Neural crest cell (in vitro differentiated cells): ENCODE measurements at places on chromosomes 13 and 19. TPM values are rescaled to one million over a fixed set of nuclear protein-coding genes. Genes with fewer than 3 reads are reported as not detected.
A peak's percentile ranks its signal among the peaks of the same experiment; 100 is the strongest.

DNA sequence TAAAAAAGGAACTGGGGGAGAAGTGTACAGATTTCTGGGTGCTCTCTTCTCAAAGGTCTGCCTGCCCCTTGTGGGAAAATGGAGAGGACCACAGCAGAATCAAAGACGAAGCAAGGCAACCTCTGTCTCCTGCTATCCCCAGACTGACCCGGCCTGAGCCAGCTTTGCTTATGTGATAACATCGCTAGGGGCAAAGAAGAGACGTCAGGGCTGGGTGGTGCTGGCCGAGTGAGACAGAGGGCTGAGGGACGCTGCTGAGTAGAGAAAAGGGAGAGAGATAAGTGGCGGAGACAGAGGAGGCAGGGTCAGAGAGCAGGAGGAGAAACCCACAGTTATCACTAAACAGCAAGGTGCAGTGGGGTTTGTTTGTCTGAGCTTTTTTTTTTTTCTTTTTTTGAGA lies 4.6 kb upstream of the MUC16 start:
- H3K4me1 ChIP-seq: no peaks in the 10 kb centered on the region
- no peak overlapping the region for H3K4me3 ChIP-seq
- peaks cover 37% of the 10 kb centered on the region for H3K27me3 ChIP-seq
- DNase-seq: no peak

GRCh38 chr13:22143671-22144070 lies 472.8 kb downstream of the FGF9 start:
- H3K4me1 ChIP-seq: no peaks in the 10 kb centered on the region
- DNase-seq: no peak
- H3K27me3 ChIP-seq: no peaks in the 10 kb centered on the region
- H3K36me3 ChIP-seq: no peaks in the 10 kb centered on the region
- H3K27ac ChIP-seq: no peak overlapping the region

DNA sequence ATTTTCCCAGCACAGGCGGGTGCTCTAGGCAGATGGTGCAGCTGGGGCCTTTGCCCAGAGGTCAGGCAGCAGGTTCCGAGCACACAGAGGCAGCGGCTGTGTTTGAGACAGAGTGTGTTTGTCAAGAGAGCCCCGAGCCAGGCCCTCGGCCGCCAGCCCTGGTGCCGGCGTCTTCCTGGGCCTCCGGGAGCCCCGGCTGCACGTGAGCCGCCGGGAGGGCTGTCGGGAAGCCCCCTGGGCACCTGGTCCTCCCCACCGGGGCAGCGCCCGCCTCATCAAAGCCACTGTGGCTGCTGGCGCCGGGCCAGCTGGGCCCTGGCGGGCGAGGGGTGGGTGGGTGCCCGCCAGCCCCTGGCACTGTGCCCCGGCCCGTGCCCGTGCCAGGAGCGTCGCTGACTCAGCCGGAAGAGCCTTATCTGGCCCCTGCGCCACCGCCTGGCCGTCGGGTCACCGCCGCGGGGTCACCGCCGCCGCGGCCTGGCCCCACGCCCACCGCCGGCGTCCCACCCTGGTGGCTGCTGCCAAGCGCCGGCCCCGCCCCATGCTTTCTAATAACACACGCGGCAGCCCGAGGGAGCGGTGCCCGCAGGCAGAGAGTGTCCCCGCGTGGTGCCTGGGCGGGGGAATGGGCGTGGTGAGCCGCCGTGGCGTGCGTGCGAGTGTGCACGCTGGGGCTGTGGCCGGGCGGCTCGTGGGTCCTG lies 14.9 kb downstream of the ARID3A start:
- peak overlapping the region; percentile 62 for H3K4me3 ChIP-seq
- H3K4me1 ChIP-seq: peaks cover 19% of the 10 kb centered on the region
- H3K27me3 ChIP-seq: peaks cover 49% of the 10 kb centered on the region
- DNase-seq: no peak
- H3K27ac ChIP-seq: peak overlapping the region; percentile 69

GRCh38 chr19:20858218-20858617 lies 64.8 kb upstream of the ZNF85 start:
- peaks cover 36% of the 10 kb centered on the region for H3K36me3 ChIP-seq
- DNase-seq: no peak
- H3K4me1 ChIP-seq: no peaks in the 10 kb centered on the region
- H3K4me3 ChIP-seq: no peak overlapping the region
- no peaks in the 10 kb centered on the region for H3K27me3 ChIP-seq

- DNase-seq: no peak
- H3K27ac ChIP-seq: peak overlapping the region; percentile 75
- peaks cover 46% of the 10 kb centered on the region for H3K36me3 ChIP-seq
- no peaks in the 10 kb centered on the region for H3K27me3 ChIP-seq
These were observed 34.1 kb downstream of the NOTCH3 start for GRCh38 chr19:15166700-15167099.

- peak overlapping the region; percentile 57 for H3K27ac ChIP-seq
- H3K4me3 ChIP-seq: no peak overlapping the region
- no peaks in the 10 kb centered on the region for H3K27me3 ChIP-seq
- no peak for DNase-seq
These were observed 88.9 kb downstream of the TSHZ3 start for GRCh38 chr19:31260171-31260933.

DNA sequence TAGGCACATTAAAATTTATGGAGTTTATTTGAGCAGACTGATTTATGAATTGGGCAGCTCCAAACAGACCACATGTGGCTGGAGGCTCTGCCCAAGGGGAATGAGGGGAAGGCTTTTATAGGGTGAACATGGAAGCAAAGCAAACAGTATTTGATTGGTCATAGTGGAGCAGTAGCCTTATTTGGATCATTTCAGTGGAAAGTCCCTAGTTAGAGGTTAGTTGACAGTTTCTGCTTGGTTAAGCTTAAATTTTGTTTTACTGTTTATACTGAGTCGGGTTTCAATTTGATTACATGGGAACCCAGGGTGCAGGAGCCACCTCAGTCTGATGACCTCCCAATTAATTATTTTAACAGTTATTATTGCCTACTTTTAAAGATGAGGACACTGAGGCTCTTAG lies 140.5 kb downstream of the NDFIP2 start:
- no peaks in the 10 kb centered on the region for H3K27me3 ChIP-seq
- H3K4me3 ChIP-seq: no peak overlapping the region
- H3K27ac ChIP-seq: no peak overlapping the region
- H3K4me1 ChIP-seq: no peaks in the 10 kb centered on the region

DNA sequence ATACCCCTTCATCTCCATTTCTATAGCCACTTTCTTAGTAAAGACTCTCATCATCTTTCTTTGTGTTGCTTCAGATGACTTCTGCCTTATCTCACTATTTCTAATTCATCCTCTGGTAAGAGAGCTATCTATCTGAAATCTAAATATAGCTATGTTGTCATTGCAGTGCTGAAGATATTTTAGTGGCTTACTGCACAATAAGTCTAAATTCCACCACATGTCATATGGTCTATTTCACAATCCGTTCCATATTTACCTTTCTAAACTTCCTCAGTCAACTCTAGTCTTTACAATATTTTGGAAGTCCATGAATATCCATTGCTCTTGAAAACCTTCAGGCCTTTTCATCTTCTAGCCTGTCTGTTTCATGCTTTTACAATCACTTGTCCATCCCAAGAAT lies 465.1 kb upstream of the SLC10A2 start:
- H3K27me3 ChIP-seq: no peaks in the 10 kb centered on the region
- no peak overlapping the region for H3K27ac ChIP-seq
- no peak for DNase-seq
- no peak overlapping the region for H3K4me3 ChIP-seq
- peaks cover 2% of the 10 kb centered on the region for H3K36me3 ChIP-seq

DNA sequence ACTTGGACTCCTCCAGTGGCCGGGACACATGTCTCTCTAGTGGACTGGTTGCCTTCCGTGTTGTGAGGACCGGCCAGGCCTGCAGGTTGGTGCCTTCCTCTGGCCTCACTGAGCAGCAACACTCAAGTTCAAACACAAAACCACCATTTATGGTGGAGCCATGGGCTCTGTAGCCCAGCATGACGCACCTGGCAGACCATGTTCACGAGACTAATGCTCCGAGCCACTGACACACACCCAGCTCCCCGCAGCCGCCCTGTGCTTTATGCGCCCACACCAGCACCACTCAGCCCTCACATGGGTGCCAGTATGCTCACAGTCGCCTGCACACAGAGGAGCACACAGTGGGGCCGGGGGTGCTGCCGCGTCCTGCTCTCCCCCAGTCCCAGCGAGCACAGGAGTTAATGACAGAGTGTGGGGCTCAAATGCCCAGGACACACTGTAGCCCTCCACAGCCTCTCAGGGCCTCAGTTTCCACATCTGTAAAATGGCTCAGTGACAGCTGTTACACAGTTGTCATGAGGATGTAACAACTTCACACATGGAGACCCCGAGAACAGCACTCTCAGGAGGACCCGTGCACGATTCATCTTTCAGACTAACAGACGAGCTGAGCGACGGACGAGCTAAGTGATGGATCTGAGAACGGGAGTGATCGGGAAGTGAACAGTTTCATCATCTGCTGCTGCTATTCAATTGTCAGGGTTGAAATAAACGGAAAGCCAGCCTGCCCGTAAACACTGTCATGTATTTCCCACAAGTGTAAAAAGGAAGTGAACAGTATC lies 7.8 kb downstream of the GAS6 start:
- H3K4me3 ChIP-seq: no peak overlapping the region
- H3K4me1 ChIP-seq: peaks cover 52% of the 10 kb centered on the region
- DNase-seq: no peak

- H3K4me3 ChIP-seq: no peak overlapping the region
- peaks cover 4% of the 10 kb centered on the region for H3K36me3 ChIP-seq
- H3K27me3 ChIP-seq: no peaks in the 10 kb centered on the region
- no peaks in the 10 kb centered on the region for H3K4me1 ChIP-seq
- no peak overlapping the region for H3K27ac ChIP-seq
These were observed 1344.9 kb downstream of the UQCRFS1 start for GRCh38 chr19:27868007-27868406.

DNA sequence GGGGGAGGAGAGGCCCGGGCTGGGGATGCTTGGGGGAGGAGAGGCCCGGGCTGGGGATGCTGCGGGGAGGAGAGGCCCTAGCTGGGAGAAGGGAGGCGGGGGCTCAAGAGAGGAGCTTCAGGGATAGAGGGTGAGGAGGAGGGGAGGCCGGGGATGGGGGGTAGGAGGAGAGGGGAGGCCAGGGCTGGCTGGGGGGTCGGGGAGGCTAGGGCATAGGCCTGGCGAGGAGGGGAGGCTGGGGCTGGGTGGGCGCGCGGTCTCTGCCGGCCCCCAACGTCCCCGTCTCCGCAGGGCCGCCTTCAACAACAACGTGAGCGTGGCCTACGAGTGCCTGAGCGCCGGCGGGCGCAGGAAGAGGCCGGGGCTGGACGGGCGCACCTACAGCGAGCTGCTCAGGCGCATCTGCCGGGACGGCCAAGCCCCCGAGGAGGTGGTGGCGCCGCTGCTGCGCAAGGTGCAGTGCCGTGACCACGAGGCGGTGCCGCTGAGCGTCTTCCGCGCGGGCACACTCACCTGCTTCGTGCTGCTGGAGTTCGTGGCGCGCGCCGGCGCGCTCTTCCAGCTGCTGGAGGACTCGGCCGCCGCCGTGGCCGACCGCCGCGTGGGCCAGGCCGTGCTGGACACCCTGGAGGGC lies 11.4 kb downstream of the TPGS1 start:
- peaks cover 9% of the 10 kb centered on the region for H3K36me3 ChIP-seq
- peak; percentile 40 for DNase-seq
- no peak overlapping the region for H3K27ac ChIP-seq
- H3K27me3 ChIP-seq: peaks cover 7% of the 10 kb centered on the region
- H3K4me3 ChIP-seq: no peak overlapping the region

GRCh38 chr19:50567882-50568727 lies at the start of gene LRRC4B:
TSS of gene LRRC4B (minus strand) at chr19:50568435. CDS start at chr19:50548838, 19,597 bp downstream.
- DNase-seq: peak; percentile 55
- peaks cover 14% of the 10 kb centered on the region for H3K27me3 ChIP-seq
- H3K27ac ChIP-seq: no peak within 1 kb of the TSS

DNA sequence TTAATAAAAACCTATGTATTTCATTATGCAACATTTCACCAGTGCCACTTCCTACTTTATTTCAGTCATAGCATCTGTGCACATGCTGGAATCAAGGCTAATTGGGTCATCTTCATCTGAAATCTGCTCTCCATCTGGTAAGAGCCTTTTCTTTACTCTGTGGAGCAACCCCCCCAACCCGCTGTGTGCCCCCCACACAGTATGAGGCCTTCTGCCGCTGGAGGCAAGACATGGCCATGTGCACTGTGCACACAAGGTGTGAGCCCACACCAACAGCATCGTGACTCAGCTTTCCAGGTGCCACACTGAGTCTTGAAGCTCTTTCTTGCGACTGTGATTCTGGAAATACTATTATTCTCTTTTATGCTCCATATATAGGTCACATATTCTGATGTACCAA lies 471.0 kb downstream of the TBC1D4 start:
- H3K4me3 ChIP-seq: no peak overlapping the region
- DNase-seq: no peak
- H3K36me3 ChIP-seq: no peaks in the 10 kb centered on the region
- H3K27ac ChIP-seq: no peak overlapping the region
- no peaks in the 10 kb centered on the region for H3K4me1 ChIP-seq
- H3K27me3 ChIP-seq: no peaks in the 10 kb centered on the region

GRCh38 chr13:23843436-23843835 lies 45.8 kb downstream of the MIPEP start:
- peaks cover 16% of the 10 kb centered on the region for H3K4me1 ChIP-seq
- H3K27me3 ChIP-seq: no peaks in the 10 kb centered on the region
- no peak overlapping the region for H3K4me3 ChIP-seq
- H3K36me3 ChIP-seq: peaks cover 7% of the 10 kb centered on the region

GRCh38 chr19:12985049-12985776 lies 10.1 kb upstream of the NFIX start:
- H3K36me3 ChIP-seq: no peaks in the 10 kb centered on the region
- peaks cover 5% of the 10 kb centered on the region for H3K27me3 ChIP-seq
- peak overlapping the region; percentile 86 for H3K27ac ChIP-seq
- H3K4me1 ChIP-seq: peaks cover 9% of the 10 kb centered on the region
- no peak overlapping the region for H3K4me3 ChIP-seq

DNA sequence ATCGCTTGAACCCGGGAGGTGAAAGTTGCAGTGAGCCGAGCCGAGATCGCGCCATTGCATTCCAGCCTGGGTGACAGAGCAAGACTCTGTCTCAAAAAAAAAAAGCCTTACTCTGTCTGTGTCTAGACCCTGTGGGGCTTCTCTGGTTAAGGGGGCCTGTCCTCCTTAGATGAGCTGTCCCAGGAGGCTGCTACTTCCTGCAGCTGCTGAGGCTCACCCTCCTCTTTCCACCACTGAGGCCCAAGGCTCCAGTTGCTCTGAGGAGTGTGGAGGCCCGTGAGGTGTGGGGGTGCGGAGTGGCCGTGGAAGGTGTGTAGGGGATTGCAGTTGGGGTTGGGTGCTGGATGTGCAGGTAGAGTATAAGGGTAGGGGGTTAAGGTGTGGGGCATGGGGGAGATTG lies 22.1 kb upstream of the RASA3 start:
- H3K4me1 ChIP-seq: peaks cover 34% of the 10 kb centered on the region
- H3K36me3 ChIP-seq: peaks cover 5% of the 10 kb centered on the region
- DNase-seq: no peak
- no peak overlapping the region for H3K27ac ChIP-seq
- H3K4me3 ChIP-seq: no peak overlapping the region

GRCh38 chr19:51694318-51695085 lies 1.4 kb downstream of the SPACA6 start:
- peaks cover 17% of the 10 kb centered on the region for H3K4me1 ChIP-seq
- H3K27me3 ChIP-seq: peaks cover 14% of the 10 kb centered on the region
- no peaks in the 10 kb centered on the region for H3K36me3 ChIP-seq
- no peak overlapping the region for H3K27ac ChIP-seq
- peak overlapping the region; percentile 22 for H3K4me3 ChIP-seq

The FFAR1 gene
- not detected in 2 replicates for total RNA-seq

The DNM2 gene
- 117 TPM in 2 replicates for total RNA-seq

The NBEA gene
- total RNA-seq: 10.8 and 11.9 TPM in 2 replicates

The PLPPR2 gene
- 10.3 and 12.3 TPM in 2 replicates for total RNA-seq

The KLK13 gene
- total RNA-seq: not detected in 2 replicates

The LIM2 gene
- not detected in 2 replicates for total RNA-seq

The ZNF766 gene
- 21.5 and 22.9 TPM in 2 replicates for total RNA-seq
